ENCODE measurements at places on chromosomes 7 and 10. TPM values are rescaled to one million over a fixed set of nuclear protein-coding genes. Genes with fewer than 3 reads are reported as not detected.

The OGA gene
- 90.2 TPM for total RNA-seq

The MDH2 gene
- total RNA-seq: 116 TPM

The NUTM2D gene
- total RNA-seq: 3.0 TPM

The IRF5 gene
- total RNA-seq: 8.9 TPM

The DENND2A gene
- 2.5 TPM for total RNA-seq

The ZPBP gene
- 0.49 TPM for total RNA-seq

Data from suprapubic skin (tissue), 4 donors.